ENCODE measurements at places on chromosomes 6 and 20.

DNA sequence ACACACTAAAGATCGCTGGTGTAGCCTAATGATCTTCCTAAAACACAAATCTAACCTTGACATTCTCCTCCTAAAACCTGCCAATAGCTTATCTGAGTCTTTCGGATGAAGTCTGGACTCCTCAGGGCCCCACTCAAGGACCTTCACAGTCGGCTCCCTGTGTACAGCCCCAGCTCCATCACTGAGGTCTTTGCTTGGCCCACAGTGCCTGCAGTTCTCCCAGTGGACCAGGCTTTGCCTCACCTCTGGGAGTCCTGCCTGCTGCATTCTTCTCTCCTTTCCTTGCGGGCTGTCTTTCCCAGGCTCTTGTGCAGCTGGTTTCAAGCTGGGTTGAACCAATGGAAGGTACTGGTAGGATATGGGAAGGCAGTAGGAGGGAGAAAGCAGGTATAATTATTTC lies 122.6 kb upstream of the FERMT1 start:
- DNase-seq, result no peak

DNA sequence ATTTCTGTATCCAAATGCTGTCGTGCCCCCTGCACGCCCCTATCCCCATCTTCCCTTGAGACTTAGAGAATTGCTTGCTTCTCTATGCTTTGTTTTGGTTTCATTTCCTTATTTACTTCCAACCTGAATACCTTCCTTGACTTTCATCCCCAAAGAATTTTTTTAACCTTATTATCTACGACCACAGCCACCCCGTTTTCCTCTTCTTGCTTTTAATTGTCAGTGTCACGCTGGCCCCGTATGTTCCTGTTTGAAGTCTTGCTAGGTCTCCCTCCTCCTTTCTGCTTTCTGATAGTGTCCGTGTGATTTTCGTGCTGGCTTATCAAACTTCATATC lies 40.1 kb downstream of the RNF217 start:
- no peak for DNase-seq

GRCh38 chr6:150902142-150902776 lies 36.8 kb downstream of the MTHFD1L start:
- no peak for DNase-seq

DNA sequence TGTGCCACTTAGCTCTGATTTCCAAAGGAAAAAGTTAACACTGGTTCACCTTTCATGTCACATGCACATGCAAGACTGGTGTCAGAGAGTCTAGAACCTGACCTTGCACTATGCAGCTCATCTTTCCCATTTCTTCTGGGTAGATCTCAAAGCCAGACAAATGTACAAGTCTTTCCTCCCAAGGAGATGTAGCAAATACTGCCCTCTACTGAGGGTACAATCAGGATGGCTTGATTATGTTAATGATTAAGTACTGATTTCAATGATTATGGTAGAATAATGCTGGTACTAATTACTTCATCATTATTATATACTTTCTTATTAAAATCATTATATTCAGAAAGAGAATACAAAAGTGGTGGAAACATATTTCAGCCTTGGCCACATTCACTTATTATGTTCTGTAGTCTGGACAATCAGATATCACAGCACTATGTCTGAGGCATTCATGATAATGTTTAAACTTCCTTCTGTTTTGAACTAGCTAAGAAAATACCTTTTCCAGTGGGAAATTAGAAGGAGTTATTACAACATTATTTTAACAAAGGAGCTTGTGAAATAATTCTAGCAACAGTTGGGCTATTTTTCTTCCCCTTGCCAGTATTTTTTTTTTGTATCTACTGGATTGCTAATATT lies 68.5 kb upstream of the FOXO3 start:
- peak; percentile 7 for DNase-seq

- no peak for DNase-seq
Measured at GRCh38 chr6:35166520-35166919, 25.4 kb upstream of the TCP11 start.
